ENCODE measurements at places on chromosomes 2 and 18.

- DNase-seq: peak; percentile 93
Observed at GRCh38 chr2:216713691-216714336, 18.5 kb upstream of the IGFBP5 start.

- no peak for DNase-seq
Observed at GRCh38 chr2:72004976-72005375, 142.7 kb downstream of the CYP26B1 start.

DNA sequence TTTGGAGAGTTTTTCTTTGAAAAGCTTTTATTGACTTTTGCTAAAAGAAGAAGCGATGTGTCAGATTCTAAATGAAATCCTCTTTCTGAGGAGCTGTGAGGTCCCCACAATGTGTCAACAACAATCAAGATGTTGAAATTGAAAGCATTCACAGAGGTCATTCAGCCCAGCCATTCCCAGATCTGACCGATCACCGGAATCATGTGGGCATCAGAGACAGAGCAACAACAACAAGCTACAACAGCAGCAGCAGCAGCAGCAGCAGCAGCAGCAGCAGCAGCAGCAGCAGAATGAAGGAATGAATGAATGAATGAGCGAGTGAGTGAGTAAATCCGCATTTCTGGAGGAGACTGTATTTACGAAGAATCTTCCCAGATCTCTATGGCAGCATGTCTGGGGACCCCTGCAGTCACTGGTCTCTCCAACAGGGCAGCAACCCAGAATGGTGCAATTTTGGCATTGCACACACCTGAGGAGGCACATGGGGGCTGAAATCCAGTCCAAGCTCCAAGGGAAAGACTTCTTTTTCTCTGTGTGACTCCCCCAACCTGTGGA is 299.0 kb downstream of the MYCN start:
- DNase-seq: no peak

DNA sequence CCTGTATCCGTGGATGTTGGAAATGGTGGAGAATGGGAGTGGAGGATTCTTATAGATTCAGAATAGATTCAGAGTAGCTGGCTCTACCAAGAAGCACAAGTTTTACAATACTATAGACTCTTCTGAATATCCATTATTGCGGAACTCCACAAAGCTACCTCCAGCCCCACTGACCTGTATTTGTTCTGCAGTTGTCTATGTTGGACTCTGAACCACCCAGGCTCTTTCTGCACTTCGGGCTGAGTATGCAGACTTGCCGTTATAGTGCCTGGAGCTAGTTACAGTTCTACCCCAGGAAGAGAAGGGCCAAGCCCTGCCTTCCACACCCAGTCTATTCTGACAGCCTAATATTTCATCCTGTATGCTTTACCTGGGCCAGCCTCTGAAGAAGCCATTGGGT is 4.4 kb upstream of the RGPD4 start:
- DNase-seq: no peak

- DNase-seq: no peak
Observed at GRCh38 chr18:23738151-23738550, 48.9 kb downstream of the LAMA3 start.

- DNase-seq: peak; percentile 23
Observed at GRCh38 chr2:77487074-77487803, 34.9 kb downstream of the LRRTM4 start.

GRCh38 chr2:218264773-218265561 is 4.2 kb downstream of the GPBAR1 start:
- no peak for DNase-seq

DNA sequence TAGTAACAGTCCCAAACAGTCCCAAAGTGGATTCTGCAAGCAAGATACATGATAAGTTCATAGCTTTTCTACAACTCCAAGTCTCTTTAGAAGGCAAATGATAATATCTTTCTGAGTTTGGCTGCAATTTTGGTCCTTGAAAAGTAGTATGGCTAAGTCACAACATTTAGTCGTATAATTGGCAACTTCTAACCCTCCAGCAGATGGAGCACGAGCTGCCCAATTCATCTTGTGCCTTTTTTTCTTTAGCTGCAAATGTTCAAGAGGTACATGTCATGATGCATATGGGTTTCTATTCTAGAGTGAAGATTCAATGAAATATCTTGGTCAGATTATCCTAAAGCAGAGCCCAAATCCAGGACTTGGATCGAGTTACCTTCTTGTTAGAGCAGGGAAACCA is 127.0 kb upstream of the KLHL14 start:
- DNase-seq: no peak

DNA sequence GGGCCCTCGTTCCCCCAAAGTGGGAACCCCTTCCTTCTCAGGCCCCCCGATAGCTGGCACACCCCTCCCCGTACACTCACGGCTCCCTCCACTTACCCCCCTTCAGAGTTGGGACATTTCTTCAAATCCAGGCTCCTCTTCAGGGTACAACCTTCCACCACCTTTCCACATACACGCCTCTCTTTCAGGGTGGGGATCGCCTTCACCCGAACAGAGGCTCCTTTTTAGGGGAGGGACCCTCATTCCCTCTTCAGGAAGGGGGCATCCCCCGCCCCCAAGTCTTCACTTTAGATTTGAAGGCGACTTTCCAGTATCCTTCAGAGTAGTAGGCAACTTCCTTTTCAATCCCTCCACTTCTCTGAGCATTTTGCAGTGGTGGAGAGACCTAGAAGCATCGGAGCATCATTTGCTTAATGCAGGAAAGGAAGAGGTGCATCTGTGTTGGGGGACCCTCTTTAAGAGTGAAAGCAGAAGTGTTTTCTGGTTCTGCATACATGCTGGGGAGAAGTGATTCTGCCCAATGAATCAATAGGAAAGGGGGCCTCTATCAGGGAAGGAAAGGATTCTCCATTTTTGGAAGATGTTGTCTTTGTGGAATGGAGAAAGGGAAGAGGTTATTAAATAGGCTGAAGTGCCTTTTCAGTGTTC is 845 bp downstream of the EML4 start:
- DNase-seq: no peak

- no peak for DNase-seq
Observed at GRCh38 chr2:146992057-146992456, 852.8 kb upstream of the ACVR2A start.

DNA sequence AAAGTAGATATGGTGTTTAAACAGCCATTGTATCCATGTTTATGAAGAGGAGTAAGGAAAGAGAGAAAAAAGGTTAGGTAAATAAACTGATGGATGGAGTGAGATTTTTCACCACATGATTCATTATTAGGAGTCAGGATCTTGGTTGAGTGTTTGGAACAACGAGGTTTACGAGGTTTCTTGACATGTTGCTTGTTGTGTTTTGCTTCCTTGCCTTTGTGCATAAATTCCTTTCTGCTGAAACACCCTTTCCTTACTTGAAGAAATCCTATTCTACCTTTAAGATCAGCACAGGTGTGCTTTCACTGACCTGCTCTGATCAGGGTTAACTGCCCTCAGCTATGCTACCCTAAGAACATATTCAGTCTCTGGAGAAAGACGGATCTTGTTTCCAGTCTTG is 66.6 kb downstream of the EFEMP1 start:
- no peak for DNase-seq

DNA sequence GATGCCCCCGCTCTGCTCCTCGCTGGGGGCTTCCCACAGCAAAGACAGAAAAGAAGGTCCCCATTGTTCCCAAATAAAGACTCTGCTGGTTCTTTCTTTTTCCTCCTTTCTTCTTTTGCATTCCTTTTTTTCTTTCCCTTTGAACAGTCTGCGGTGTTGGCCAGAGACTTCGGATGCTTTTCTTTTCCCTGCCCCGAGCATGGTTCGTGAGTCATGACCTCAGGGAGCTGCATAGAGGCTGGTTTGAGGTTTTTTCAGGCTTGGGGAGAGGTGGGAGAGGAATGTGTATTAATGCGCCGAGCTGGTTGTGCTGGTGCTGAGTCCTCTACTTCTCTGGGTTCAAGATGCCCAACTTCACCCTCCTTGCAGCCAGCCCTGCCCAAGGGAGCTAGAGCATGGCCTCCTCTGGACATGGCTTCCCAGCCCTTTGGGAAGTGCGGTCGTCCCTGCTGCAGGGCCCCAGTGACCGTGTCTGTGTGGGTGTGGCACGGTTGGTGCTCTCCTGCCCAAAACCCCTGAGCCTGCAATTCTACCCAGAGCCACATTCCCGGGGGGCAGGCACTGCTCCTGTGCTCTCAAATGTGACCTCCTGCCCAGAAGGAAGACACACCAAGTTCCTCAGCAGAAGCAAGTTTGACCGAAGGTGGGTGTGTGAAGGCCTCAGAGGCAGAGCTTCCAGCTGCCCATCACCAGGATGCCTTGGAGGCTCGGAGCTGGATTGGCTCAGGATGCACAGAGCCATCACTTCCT is 9.0 kb upstream of the ARHGEF4 start:
- peak; percentile 61 for DNase-seq
